ENCODE measurements at places on chromosomes 12 and 14.

GRCh38 chr14:68416171-68416570 is 376.7 kb downstream of the ZFP36L1 start:
- no peak for DNase-seq

DNA sequence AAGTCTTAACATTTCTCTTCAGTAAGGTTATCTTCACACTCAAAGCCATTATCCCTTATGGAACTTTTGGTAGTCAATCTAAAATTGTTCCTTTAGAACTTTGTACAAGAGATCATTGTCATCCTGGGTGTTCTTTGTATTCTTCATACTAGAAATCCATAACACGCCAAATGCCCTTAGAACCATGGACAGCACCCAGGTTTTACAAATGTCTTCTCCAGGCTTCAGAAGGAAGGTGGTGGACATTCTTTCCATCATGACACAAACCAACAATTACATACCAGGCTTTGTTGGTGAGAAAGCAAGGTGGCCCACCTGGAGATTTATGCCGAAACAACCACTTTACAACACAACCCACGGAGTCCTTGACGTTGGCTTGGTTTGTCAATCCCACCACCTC is 365.6 kb upstream of the TBX3 start:
- no peak for DNase-seq

DNA sequence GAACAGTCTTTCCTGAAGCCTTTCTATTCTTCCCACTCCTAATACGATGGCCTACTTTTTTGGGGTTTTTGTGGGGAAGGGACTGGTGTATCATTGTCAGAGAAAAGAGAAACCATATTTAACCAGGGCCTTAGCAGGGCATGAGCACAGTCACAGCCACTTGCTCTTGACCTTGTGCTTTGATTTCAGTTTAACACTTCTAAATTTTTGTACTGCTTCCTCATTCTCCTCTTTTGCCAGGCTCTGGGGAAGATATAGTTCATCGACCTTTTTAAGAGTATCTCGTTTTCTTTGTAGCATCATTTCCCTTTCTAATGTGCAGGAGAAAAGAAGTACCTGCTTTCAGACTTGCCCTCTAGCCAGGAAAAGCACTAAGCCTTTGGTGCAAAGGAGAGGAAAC is 2.2 kb downstream of the ZBTB1 start:
- no peak for DNase-seq

- DNase-seq, result no peak
Observed at GRCh38 chr14:78245238-78245637, 75.1 kb downstream of the NRXN3 start.

DNA sequence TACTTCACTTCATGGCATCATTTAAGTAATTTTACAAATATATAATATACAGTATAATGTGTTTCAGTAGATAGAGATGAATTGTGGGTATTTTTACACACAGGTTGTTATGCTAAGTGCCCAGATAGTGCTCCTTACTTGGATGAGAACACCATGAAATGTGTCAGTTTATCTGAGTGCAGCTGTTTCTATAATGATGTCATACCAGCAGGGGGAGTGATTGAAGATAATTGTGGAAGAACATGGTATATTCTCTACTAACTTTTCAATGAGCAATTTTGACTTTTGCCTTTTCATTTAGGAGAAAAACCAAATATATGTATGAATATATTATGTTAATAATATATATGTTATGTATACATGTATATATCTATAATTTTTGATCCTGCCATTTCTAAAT is 221.6 kb downstream of the LRRK2 start:
- DNase-seq, result no peak

GRCh38 chr12:25926536-25926935 is 31.9 kb upstream of the RASSF8 start:
- no peak for DNase-seq

GRCh38 chr12:11713202-11713601 is 63.7 kb downstream of the ETV6 start:
- DNase-seq, result no peak

GRCh38 chr14:21631084-21631483 is 3.7 kb downstream of the OR10G2 start:
- no peak for DNase-seq

GRCh38 chr12:100871195-100871734 is 76.7 kb downstream of the ANO4 start:
- DNase-seq, result no peak

DNA sequence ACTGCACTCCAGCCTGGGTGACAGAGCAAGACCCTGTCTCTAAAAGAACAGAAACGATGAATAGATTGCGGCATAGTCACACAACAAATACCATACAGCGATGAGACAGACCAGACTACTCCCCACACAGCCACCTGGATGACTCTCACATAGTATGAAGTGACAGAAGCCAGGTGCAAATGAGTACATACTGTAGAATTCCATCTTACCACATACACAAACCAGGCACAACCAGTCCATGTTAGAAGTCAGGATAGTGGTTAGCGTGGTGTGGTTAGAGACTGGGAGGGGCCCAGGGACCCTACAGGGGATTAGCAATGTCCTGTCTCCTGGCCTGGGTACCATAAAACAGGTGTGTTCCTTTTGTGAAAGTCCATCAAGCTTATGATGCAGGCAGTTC is 53.8 kb downstream of the FAM222A start:
- DNase-seq, result no peak

GRCh38 chr14:22314183-22314820 is 274.7 kb downstream of the DAD1 start:
- DNase-seq, result no peak

DNA sequence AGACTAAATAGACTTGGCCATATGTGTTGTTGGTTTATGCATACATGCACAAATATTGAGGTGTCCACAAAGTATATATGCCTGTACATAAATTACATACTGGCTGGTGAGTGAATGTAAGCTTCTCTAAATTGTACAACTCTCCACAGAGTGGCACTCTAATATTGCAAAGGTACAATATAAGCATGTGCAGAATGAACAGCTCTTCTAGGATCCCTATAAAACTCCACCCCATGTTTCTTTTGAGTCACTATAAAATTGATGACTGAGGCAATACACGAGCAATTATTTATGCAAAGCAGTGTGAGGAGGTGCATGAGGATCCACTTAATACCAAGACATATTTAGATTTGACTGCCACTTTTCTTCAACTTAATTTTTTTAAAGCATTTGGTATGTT is 172.2 kb downstream of the NAV3 start:
- DNase-seq, result no peak

DNA sequence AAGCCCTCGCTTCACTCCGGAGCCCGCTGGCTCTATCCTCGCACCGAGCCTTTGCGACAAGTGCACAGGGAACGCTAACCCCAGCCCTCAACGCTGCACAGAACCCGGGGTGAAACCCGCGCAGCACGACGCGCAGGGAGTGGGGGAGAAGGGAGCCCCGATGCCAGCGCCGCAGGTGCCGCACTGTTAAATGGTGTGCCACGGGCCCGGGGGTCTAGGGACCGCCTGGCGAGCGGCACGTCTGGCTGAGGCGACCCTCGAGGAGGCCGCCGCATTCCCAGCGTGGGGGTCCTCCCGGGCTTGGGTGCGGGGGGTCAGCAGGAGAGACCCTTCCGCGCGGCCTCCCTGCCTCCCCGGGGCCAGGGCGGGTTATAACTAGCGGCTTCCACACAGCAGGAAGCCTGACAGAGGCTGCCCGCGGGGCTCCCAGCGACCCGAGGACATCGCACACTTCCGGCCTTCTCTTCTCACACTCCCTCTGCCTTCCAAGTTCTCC is 23.8 kb upstream of the LRTM2 start:
- DNase-seq, result peak; percentile 43

DNA sequence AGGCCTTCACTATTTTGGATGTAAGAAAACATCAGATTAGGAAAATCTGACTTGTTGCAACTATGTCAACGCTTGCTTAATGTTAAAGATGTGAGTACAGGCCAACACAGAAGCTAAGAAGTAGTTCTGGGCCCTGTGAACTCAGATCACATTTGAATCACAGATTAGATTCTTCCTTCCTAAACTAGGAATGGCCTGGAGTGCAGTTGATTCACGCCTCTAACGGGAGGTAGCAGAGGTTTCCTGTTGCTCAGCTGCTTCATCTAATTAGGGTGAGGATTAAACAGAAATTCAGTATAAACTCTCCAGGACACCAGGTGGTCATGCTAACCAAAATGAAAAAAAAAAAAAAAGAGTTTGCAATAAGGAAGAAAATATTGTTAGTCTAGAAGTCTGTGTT is 314.3 kb downstream of the TRHDE start:
- no peak for DNase-seq

DNA sequence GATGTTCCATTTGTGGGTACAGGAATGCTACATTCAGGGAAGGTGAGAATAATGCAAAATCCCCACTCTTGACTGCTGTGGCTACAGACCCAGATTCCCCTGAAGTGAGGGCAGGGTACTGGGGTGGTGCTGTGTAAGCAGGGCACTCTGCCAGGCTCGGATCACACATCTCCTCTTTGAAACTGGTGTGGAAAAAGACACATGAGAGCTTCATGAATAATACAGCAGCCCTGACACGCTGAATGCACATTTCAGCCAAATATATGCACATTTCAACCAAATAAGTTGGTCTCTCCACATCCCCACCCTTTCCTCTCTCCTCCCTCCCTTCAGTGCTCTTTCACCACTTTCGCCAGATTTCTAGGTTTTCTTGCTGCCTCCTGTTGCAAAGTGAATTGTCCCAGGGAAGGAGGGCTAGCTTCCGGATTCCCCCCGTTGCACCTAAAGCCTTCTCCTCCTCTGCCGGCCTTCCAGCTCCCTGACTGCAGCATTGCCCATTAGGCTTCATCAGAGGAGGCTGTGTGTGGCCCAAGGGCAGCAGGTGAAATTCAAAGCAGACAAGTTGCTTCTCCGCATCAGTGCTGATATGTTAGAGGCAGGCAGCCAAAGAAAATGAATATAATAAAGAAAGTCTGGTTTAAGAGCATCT is 118.2 kb upstream of the TMCC3 start:
- DNase-seq, result no peak

Measured in stimulated activated CD4-positive, alpha-beta T cell treated with anti-CD3 and anti-CD28 coated beads, Interleukin-4, amount 100 ng/mL, for 4 hours (primary cell).